ENCODE measurements at places on chromosomes 16 and 17.

- no peak for DNase-seq
Observed at GRCh38 chr16:907842-908241, 62.9 kb downstream of the LMF1 start.

GRCh38 chr16:54977211-54977610 is 46.5 kb downstream of the IRX5 start:
- no peak for DNase-seq

DNA sequence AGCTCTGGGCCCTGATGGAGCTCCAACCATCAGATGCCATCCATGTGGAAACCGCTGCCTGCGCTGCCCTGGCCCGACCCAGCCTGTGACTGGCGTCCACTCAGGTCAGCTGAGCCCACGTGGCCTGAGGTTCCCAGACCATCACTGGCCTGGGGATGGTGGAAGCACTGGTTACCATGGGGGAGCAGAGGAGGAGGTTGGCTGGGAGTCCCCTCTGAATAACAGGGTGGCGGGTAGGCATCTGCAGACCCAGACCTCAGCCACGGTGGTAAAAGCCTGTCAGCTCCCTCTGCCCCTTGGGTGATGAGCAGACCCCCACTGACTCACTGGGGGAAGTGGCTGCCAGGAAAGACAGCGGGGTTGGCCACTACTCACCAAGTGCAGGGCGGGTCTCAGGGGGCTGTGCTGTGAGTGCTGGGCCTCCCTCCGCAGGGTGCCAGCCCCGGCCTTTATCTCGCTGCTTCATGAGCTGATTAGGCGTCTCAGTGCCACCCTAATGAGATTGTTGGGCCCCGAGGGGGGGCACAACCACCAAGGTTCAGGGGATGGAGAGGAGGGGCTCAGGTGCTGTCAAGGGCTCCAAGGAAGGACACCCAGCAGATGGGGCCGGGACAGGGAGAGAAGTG is at the start of gene PDE6G:
Gene PDE6G, minus strand, starts transcription at position 425 of the 626 bp plus-strand sequence. CDS start 3,237 bp downstream, outside the sequence.
- no peak for DNase-seq

DNA sequence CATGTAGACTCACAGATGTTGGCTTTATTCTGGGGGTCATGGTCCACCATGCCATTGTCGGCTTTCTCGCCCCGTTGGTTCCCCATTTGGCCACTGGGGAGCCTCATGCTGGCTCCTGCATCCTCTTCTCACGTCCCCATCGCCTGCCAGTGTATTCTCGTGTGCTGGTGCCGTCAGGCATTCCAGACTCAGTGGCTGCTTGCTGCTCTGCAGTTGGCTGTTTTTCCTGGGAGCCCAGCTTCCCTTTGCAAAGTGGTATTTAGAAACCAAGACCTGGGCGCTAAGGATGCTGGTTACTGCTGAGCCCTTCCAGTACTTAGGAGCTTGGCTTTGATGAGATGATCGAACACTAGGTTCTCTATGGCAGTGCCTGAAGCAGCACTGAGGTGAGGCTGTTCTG is 19.1 kb downstream of the CRAMP1 start:
- no peak for DNase-seq

DNA sequence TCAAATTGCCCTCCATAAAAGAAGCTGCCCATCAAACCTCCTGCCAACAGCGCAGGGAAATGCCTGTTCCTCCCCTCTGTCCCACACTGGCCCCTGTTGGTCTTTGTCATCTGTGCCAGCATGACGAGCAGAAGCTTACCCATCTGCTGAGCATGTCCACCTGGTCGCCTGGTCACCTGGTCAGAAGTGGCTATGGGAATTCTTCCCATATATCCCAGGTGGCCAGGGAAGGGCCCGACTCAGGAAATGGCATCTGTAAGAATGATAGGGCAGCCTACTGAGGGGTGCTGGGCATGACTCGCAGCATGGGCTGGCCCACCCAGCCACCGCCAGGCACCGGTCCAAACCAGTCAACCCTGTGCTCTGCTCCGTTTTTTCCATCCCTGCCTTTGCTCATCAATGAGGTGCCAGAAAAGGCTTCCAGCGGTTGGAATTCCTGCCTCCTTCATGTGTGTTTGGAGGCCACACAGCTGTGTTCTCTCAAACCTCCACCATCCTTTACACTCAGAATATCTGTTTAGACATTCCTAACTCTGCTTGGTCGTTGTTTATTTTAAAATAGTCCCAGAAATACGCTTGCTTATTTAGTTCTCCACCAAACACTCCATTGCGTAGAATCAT is 145.2 kb downstream of the CLEC16A start:
- DNase-seq = peak; percentile 74

- DNase-seq = no peak
Observed at GRCh38 chr17:36934144-36934691, 3.1 kb upstream of the LHX1 start.

- DNase-seq = no peak
Observed at GRCh38 chr16:87816507-87817100, 50.8 kb upstream of the KLHDC4 start.

DNA sequence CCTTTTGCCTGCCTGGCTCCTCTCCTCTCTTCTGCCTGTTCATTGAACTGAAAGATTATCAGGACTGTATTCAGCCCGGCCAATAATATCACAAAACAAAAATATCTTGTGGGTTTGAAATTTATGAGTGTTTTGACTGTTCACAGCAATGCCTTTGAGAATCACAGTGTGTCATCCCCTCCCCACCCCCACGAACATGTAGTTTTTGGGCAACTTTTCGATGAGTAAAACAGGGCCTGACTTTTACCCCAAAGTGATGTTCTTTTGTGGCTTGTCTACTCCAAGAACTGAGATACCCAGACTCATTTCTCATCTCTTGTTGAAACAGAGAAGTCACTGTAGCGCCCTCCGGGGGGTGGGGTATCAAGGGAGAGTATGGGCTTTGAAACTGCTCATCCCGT is 675.7 kb downstream of the WWOX start:
- DNase-seq = no peak
